T-helper 17 cell (primary cell): ENCODE measurements at places on chromosomes 2 and 18.

GRCh38 chr2:142131010-142131669, at the start of gene LRP1B:
Gene LRP1B (minus strand): TSS chr2:142131016. CDS start chr2:142130729, 287 bp downstream.
- DNase-seq, result no peak

GRCh38 chr2:138518860-138519259, 17.3 kb downstream of the SPOPL start:
- DNase-seq, result no peak

- DNase-seq, result no peak
Observed at GRCh38 chr2:7670905-7671641, 753.9 kb downstream of the RNF144A start.

DNA sequence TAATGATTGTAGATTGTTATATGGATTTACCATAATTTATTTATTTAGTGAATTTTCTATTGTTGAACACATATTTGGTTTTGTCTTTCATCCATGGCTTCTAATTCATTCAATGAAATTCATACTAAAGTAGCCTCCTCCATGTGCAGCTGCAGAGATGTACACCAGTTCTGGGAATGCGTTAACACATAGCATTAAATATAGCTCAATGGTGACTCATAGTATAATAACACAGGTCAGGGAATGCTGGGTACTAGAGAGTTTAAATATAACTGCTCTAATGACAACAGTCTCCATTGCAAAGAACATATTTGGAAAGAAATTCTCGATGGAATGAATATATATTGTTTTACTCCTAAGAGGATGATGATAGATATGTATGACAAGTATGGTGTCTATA, 1190.2 kb upstream of the NRXN1 start:
- no peak for DNase-seq

DNA sequence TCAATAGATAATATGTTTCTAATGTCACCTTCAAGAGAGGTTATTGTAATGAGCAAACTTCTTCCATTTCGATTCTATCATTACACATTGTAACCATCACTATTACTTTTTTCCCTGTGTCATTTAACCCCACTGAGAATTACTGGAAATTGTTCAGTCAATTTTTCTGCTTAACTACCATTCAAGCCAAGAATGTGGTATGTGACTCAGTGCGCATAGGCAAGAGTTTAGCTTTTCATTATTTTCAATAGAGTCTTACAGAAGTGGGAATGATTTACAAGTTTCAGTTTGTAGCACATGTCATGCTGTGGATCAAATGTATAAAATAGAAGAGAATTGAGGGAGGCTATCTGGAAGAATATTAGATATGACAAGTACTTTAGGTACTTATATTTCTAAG, 34.3 kb upstream of the PIEZO2 start:
- no peak for DNase-seq

DNA sequence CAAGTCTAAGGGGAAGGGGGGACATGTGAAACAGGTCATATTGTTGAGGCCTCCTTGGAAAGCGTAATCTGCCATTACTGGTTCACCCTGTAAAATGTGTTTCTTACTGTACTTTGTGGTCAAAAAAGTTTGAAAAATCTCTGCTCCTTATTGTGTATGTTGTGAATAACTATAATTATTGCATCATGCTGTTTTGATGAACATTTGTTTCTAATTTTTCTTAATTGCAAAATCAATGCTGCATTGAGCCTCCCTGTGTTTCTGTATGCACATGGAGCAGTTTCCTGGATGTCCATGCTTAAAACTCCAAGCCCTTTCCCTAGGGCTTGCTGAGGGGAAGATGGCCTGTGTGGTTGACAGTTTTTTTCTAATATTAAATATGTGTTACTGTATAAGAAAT, 158.6 kb downstream of the RNF144A start:
- DNase-seq, result no peak

DNA sequence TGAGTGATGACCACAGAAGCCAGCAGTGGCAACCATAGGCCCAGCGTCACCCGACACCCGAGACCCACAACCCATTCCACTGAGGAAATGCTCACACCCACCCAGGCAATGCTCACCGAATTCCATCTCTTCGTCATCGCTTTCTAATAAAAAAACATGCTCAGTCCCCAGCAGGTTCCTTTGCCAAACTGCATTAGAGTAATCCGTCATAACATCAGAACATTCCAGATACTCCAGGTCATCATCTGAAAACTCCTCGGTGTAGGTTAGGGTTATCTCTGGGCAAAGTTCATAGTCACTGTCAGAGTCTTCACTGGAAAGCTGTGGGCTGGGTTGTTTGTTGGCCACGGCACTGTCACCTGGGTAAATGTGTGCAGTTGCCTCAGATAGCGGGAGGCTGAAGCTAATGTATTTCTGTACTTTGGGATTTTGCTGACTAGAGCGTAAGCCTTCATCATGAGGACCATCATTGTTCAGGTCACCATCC, 49.3 kb downstream of the ALPK2 start:
- no peak for DNase-seq
